ENCODE measurements at places on chromosomes 5 and 9. TPM values are rescaled to one million over a fixed set of nuclear protein-coding genes. Genes with fewer than 3 reads are reported as not detected.

UBQLN1 gene
- total RNA-seq, result 99.3 TPM

CCDC152 gene
- total RNA-seq, result 1.2 TPM

SEMA5A gene
- total RNA-seq, result 15.3 TPM

SLC28A3 gene
- 0.29 TPM for total RNA-seq

CARTPT gene
- total RNA-seq, result not detected

GABBR2 gene
- 2.2 TPM for total RNA-seq

ZNF622 gene
- total RNA-seq, result 56.4 TPM

PRR16 gene
- 9.1 TPM for total RNA-seq

ORM2 gene
- total RNA-seq, result not detected

FNIP1 gene
- total RNA-seq, result 28.5 TPM

CAMK4 gene
- 3.5 TPM for total RNA-seq

TPPP gene
- 1.9 TPM for total RNA-seq

RFX3 gene
- 12.1 TPM for total RNA-seq

PFN3 gene
- not detected for total RNA-seq

NMRK1 gene
- total RNA-seq, result 15.1 TPM

HARS1 gene
- total RNA-seq, result 95.2 TPM

FOXD4L3 gene
- not detected for total RNA-seq

GFI1B gene
- total RNA-seq, result not detected

FAT2 gene
- 0.14 TPM for total RNA-seq

SPINK7 gene
- total RNA-seq, result not detected

All from astrocyte (in vitro differentiated cells and primary cell).